ENCODE measurements at places on chromosomes 2 and 18.

- DNase-seq: no peak
Observed at GRCh38 chr2:96831679-96832078, 12.1 kb downstream of the ANKRD23 start.

DNA sequence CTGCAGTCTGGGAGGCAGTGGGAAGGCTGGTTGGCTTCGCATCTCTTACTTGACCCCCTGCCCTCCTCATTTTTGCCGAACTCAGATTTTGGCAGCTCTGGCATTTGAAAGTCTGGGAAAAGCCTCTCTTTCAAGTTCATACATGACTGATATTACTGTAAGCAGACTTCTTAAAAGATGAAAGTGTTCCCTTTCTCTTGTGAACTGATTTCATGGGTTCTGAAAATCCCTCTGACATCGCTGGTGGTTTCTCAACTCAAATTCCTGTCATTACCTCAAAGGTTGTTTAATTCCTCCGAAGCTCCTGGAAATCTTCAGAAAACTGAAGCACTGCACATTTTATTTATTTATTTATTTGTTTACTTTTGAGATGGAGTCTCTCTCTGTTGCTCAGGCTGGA is 16.9 kb upstream of the SLC38A11 start:
- DNase-seq: no peak

GRCh38 chr2:200448455-200448854 is 61.4 kb downstream of the KCTD18 start:
- no peak for DNase-seq

DNA sequence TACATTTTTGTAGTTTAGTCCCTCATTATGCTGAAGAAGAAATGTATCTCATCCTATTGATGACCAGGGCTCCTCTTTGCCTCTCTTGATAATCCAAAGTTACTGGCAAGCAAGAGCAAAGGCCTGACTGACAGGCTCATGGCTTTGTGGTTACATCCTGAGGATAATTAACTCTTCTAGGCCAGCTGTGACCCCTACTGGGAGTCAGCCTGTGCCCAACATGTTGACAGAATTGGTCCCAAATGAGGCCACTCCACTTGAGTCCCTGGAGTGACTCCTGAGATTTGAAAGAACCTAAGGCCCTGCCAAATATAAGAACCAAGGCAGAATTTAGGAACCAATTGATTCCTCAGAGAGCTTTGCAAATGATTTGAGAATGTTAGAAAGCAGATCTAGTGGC is 973.8 kb upstream of the CELF4 start:
- DNase-seq: no peak

DNA sequence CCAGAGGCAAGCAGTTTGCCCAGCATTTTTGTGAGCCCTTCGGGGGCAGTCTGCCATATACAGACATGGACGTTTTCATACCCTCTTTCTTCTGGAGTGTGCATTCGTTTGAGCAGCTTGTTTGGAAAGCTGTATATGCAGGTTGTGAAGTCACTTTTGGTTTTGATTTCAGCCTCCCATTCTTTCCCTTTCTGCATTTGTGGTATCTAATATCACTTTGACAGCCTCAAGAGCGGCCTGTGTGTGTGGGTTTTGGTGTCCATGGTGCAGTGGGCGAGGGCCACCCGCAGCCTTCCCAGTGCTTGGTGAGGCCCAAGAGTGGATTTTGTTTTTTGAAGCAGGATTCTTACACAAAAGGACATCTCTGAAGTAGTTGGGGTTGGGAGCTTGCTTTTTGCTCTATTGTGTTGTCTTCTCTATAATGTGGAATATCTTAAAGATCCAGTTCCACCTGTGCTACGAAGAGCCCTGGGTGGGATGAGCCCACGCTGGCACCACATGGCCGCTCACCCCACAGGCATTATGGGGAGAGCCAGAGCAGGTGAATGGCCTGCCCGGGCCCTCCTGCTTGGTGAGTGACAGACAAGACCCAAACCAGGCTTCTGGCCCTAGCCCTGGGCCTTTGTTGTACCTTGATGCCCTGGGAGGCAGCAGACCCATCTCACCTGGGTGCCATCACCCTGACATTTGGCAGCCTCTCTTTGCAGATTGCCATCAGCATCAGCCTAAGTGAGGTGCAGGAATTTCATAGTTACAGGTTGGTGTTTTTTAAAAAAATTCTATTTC is 29.5 kb downstream of the INPP4A start:
- DNase-seq: no peak

- DNase-seq: no peak
Observed at GRCh38 chr18:31447530-31448191, at the start of gene DSG3. Gene DSG3, plus strand, starts transcription at chr18:31447741. Its CDS starts 137 bp downstream, at chr18:31447878.

DNA sequence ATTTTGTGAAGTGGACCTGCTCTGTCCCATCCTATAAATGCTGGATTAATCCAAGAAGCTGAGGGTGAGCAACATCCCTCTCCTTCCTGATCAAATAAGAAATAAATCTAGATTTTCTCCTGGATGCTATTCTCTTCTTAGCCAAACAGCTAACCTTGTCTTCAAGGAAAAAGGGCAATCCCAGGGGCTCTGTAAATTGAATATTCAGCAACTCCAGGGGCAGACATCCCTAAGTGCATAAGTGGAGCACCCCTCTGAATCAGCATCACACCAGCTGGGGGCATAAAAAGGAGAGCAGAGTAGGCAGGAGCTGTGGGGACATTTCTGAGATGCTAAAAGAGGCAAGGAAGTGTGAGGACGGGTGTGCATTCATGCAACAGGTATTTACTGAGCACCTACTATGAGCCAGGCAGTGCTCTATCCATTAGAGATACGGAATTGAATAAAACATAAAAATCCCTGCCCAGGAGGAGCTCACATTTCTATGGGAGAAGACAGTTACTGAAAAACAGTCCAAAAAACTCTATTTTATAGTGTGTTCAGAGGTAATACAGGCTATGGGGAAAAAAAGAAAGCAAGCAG is 2.8 kb upstream of the STEAP3 start:
- no peak for DNase-seq

GRCh38 chr2:17257189-17257909 is 260.9 kb downstream of the RAD51AP2 start:
- DNase-seq: no peak

- no peak for DNase-seq
Observed at GRCh38 chr2:149042881-149043280, 4.4 kb downstream of the LYPD6B start.

- no peak for DNase-seq
Observed at GRCh38 chr2:84823788-84824187, 57.1 kb downstream of the TRABD2A start.

DNA sequence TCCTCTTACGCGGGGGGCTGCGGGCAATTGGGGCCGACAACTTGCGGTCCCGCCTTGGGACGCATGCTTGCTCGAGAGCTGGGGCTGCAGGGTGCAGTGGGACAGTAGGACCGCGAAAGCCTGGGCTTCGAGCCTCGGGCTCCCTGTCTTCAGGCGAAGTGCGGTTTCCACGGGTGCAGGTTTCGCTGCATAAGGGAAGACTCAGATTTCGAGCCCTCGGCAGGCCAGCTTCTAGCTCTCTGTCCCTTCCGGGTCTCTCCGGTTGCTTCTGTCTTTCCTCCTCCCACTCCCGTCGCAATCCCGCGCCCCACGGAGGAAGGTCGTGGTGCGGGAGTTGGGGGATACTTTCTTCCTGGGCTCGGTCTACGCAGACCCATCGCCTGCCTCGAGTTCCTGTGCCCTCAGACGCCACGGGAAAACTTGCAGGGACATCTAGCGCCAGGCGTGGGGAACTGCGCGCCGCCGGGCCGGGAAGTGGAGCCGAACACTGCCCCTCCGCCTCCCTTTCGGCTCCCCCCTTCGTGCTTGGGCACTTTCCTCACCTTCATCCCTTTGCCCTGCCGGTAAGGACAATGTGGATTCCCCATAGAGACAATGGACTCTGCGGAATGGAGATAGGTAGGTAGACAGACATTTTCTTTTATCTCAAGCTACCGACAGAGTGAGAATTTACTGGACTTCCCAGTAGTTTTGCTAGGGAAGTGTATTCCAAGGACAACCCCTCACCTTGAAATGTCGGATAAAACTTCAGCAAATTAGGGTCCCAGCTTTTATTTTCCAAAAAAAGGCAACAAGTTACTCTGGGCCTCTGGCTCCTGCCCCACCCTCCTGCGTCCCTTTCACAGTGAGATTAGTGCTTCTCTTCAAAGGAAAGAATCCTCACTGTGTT is 4.2 kb upstream of the HOXD13 start:
- DNase-seq: no peak

GRCh38 chr18:6606411-6607085 is 123.0 kb upstream of the ARHGAP28 start:
- no peak for DNase-seq

DNA sequence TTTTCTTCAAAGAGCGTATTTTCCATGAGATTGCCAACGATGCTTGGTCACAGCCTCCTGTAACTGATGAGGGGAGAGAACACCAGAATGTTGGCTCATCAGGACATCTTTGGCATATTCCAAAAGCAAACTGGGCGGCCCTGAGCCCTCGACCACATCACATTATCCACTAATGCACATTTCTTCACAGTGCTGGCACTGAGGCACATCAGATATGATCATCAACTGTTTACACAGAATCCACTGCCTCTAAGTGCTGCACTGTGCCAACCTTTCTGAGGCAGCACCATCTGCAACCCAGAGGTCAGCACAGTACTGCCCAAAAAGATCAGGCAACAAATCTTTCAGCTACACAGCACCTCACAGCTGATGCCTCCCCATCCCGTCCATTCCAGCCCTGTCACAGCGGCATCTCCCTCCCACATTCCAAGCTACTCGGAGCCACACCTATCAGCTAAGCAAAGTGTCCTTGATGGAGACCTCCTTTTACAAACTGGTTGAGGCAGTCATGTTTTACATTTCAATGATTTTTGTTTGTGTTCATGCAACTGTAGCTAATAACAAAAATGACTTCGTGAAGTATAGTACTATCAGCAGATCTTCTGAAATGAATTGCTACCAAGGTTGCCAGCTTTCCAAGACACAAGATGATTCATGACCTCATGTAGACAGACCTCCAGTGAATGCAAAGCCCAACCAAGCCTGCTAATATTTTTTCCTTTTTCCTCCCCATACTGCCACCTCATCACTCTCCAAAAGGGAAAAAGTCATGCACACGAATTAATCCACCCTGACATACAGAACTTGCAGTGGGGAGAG is 32.3 kb downstream of the MYO5B start:
- DNase-seq: no peak

DNA sequence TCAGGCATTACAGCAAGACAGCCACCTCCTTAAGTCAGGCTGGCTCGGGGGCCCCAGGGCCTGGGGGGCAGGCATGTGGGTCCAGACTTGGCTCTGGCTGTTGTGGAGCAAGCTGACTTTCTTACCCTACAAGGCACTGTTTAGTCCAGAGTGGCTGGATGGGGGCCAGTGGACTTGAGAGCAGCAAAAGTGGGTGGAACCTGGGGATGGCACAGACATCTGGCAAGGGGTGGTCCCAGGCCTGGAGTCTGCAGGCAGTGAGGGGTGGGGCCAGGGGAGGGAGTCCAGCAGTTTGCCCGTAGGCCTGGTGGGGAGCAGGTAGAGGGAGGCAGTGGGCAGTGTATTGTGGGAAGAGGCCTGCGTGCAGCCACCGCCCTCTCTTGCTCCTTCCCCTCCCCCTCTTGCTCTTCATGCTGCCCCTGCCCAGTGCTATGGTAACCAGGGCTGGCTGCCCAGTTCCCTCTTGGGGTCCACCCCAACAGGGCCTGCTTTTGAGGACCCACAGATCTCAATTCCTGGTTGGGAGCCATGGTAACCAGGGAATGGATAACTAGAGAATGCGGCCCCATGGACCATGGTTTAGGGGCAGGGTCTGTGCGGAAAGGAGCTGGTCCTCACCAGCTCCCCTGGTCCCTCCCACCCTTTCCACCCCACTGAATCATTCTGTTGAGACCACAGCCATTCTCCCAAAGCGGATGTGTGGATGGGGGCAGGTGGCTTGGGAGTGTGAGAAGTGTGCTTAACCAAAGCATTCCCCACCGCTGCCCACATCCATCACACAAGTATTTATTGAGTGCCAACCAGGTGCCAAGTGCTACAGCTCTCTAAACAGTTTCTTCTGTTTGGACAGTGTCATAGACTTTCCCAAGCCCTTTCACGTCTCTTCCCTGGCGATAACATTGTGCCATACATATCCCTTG is 19.3 kb downstream of the SPEG start:
- peak; percentile 85 for DNase-seq

- DNase-seq: no peak
Observed at GRCh38 chr2:236507393-236508085, 62.1 kb upstream of the ACKR3 start.

DNA sequence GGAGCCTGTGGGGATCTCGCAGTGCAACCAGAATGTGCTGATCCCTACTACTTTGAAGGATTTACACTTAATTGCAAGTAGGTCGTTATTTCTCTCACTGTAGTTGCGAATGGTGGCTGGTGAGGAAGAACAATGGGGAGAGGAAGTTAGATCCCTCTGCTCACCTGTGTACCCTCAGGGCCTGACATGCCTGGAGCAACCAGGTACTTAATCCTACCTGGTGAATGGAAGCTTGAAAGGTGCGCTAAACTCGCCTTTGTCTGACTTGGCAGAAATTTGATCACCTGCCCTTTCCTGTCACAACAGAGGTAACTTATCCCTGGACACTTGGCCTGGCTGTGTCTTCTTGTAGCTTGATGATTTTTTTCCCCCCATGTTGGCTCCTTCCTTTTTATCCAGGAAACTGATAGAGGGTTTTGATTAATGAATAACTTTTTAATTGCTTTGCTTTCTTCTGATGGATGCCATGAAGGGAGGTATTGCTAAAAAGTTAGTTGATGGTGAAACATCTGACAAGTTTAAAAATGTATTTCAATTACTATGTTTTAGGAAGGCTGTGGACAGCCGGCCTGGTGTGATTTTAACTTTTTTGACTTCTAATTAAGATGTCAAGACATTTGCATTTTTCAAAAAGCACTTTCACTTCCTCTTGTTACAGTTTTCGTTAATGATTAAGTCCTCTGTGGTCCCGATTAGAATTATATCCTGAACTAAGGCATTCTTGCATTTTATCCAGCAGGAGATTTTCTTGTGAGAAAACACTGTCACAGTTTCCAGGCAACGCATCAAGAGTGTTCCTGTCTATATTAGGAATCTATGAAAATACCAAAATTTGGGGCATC is 9.2 kb downstream of the SGPP2 start:
- no peak for DNase-seq

GRCh38 chr18:63367053-63367953 is at the start of gene KDSR:
Gene KDSR, minus strand, starts transcription at chr18:63367206. Its CDS starts 88 bp downstream, at chr18:63367118.
- DNase-seq: peak; percentile 99

GRCh38 chr2:238158509-238159070 is at the start of gene ERFE:
Gene ERFE, plus strand, starts transcription at chr2:238158970. Its CDS starts 38 bp downstream, at chr2:238159008.
- no peak for DNase-seq

GRCh38 chr2:31660812-31661335 is 80.1 kb upstream of the SRD5A2 start:
- DNase-seq: no peak

GRCh38 chr2:178391701-178392100 is 59.3 kb downstream of the PRKRA start:
- DNase-seq: no peak

DNA sequence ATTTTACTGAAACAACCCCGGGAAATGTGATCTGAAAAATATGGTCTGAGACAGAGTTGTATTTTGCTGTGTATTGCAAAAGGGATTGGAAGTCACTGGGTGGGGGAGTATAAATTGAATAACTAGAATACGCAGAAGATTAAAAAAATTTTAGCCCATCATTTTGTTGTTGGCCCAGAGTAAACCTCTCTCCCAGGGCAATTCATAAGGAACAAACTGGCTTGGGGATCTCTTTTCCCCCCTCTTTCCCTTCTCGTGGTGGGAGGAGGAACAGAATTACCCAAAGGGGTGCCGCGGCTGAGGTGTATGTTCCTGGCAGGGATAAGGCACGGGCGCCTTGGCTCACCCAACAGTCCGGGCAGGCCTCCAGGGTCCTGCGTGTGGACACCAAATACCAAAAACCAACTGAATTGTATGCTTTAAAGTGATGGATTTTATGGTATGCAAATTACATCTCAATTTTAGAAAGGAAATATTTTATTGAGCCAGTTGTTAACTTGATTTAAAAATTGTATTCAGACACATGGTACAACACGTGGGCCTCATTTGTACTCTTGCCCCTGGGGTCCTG is 121.2 kb upstream of the SPRED2 start:
- no peak for DNase-seq

Measured in HFFc6 (cell line).